ENCODE measurements at places on chromosomes 16 and 17.

DNA sequence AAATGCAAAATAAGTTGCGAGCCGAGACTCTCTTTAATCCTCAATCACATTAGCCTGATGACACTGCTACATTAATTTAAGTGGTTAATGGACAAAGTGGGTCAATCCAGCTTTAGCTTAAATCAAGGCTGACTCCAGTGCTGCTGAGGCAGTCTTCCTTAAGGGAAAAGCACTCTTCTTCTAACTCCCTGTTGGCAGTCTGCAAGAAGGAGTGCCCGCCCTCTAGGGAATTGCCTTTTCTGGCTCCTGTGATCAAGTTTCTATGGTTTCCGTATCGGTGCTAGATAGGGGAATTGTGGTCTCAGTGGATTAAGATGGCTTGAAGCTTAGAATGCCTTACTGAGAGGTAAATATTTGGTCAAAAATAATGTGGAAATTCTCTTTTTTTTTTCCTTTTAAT, 41.0 kb downstream of the HS3ST3B1 start:
- DNase-seq: no peak

DNA sequence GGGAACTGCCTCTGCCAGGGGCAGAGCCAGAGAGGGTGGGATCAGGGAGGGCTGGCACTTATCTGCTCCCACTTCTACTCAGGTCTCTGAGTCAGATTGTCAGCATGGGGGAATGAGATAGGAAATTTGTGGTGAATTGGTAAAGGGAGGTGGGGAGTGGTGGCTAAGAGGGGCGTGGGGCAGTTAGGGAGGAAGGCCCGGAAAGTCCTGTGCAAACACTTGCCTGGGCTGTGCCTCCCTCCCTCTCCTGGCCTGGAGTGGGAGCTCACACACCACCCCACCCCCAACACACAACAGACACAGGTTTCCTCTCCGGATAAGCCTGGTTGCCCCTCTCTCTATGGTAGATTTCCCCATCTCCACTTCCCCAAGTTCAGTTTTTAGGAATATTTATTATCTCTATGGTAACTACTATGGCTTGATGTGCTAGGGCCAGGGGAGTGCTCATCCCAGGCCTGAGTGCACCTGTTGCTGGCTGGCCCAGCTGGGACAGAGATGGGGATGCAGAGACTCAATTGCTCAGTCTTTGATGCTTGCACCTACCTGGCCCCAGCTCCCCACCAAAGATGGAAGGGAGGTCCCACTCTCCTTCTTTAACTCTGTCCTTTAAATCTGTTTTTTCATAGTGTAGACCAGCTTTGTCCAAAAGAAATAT, 2.7 kb downstream of the SPNS2 start:
- DNase-seq: no peak

DNA sequence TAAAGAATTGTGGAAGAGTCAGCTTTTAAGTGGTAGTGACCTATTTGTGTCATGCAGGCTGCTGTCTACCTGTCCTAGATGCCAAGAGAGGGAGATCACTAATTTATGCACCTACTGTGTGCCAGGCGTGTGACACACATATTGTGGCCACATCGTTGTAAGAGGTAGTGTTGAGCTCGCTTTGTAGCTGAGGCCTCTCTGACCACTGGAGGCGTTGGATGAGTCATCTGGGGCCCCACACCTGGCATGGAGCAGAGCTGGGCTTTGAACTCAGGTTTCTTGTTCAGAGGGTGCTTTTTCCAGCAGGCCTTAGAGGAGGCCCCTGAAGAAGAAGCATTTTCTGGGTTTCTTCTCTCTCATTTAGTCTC, 52.3 kb upstream of the LGALS9 start:
- no peak for DNase-seq

DNA sequence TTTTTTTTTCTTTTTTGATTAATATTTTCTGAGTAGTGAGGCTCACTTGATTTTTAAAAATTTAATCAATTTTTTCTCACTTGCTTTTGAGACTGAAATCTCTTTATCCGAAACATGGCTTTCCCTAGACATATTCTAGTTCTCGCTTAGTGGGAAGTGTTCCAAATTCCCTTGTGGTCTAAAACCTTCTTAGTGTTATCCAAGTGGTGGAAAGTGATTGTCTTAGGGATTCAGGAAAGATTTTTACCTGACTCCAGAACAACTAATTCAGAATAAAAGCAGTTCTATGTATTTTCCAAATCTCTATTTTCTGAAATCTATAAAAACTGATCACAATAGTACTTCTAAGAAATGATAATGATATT, 178.8 kb downstream of the MAP2K6 start:
- no peak for DNase-seq

GRCh38 chr17:44376124-44376523, 12.5 kb upstream of the FAM171A2 start:
- no peak for DNase-seq

DNA sequence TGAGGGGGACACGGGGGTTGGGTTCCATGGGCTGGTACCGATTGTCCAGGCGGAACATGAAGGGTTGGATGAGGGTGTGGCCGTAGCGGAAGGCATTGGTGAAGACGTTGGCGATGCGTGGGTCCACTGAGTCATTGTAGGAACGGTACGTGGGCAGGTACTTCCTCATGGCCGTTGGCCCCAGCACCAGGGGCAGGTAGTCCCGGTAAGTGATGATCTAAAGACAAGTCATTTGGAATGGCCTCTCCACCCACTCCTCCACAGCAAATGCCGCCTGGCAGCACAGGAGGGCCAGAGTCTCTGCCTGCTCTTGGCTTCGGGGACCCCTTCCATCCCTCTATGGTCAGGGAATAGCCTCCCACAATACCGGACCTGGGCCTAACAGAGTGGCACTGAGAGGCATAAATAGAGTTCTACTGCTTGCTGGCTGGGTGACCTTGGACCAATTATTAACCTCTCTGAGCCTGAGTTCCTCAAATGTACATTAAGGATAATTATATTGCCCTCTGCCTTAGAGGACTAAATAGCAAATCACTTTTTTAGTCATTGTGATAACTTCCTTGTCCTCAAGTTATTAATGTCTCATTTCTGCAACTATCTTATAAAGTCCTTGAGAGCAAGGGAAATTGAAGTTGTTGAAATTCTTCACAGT, 7.2 kb downstream of the MPO start:
- no peak for DNase-seq

DNA sequence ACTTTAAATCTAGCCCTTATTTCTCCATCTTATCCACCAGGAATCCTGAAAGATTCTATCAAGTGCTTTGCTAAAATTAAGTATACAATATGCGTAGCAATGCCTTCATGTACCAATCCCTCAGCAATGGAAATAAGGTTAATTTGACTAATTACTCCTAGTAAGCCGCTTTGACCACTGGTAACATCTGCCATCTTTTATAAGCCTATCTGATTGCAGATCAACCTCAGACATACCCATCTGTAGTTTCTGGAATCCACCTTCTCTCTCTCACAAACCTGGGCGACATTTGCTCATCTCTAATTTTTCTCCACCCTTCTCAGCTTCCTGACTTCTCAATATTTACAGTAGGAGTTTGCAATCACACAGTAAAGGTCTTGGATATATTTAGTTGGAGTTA, 138.8 kb upstream of the CRHR1 start:
- no peak for DNase-seq

GRCh38 chr16:68299571-68300453, 10.9 kb downstream of the SLC7A6OS start:
- DNase-seq: no peak

DNA sequence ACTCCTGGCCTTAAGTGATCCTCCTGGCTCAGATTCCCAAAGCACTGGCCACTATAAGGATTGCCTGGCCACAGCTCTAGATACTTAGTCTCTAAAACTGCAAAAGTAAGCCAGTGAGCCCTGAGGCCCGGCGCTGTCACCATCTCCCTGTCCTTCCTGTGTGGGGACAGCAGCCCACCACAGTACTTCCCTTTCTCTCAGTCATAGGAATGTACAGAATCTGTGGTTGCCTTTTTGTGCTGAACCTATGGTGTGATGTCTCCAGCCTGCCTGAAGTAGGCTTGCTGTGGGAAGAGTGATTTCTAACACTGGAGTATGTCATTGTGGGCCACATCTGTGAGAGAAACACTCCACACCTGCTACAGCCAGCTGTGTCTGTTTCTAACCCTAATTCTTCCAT, 24.7 kb downstream of the NTAN1 start:
- DNase-seq: no peak

DNA sequence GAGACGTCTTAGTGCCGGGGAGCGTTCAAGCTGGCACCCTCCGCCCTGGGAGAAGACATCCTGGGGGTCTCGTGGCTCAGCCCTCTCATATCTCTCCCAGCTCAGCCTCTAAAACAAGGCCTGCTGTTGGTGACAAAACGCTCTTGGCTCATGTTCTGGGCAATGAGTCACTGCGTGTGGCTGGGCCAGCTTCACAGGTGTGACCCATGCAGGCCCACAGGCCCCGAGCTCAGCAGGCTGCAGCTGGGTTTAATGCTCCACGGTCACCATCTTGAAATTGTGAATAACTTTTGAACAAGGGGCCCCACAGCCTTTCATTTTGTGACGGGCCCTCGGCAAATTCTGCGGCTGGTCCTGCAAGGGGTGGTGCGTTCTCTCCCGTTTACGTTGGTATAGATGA, 22.4 kb downstream of the GAA start:
- no peak for DNase-seq

- peak; percentile 86 for DNase-seq
These were observed 2.6 kb downstream of the PCGF2 start for GRCh38 chr17:38745545-38745944.

GRCh38 chr17:2054512-2055291, at the start of gene HIC1:
Gene HIC1 (plus strand): TSS chr17:2055103. CDS start chr17:2056691, 1,588 bp downstream.
- DNase-seq: no peak

- DNase-seq: no peak
These were observed 17.9 kb downstream of the FAM83G start for GRCh38 chr17:18986541-18987229.
